DMS 273 treated with DMSO at 0.1 percent for 48 hours (cell line): ENCODE measurements at places on chromosomes 6 and 20.

DNA sequence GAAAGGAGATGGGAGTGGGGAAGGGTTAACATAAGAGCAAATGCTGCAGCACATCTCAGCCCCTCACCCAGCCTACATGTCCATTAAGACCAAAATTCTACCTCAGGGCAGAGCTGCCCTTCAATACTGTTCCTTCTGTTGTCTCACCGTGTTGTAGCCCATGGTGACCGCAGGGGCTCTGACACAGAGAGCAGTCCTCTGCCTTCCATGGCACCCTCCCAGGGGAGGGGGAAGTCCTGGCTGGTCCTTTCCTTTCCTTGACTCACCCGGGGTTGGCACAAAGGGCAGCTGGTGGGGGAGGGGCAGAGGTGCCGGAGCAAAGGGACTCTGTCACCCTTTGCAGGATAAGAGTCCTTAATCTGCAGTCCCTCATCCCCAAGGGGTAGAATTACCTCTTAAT is 15.2 kb downstream of the NKX2-2 start:
- DNase-seq = no peak

DNA sequence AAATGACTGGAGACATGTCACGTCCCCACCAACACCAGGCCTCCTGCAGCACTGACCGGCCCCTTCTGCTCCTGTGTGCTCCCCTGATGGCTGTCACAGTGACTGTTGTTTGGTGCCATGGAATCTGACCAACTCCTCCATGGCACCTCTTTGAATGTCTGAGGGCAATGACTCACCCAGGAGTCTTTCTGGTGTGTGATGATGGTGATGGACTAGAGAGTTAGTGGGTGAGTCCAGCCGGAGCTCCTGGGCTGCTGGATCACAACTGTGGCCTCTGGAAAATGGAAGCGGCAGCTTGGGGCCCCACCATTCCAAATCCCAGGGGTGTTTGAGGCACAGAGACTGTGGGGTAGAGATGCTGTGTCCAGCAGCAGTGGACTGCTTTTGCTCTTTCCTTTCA is 133.3 kb downstream of the TFAP2C start:
- no peak for DNase-seq

DNA sequence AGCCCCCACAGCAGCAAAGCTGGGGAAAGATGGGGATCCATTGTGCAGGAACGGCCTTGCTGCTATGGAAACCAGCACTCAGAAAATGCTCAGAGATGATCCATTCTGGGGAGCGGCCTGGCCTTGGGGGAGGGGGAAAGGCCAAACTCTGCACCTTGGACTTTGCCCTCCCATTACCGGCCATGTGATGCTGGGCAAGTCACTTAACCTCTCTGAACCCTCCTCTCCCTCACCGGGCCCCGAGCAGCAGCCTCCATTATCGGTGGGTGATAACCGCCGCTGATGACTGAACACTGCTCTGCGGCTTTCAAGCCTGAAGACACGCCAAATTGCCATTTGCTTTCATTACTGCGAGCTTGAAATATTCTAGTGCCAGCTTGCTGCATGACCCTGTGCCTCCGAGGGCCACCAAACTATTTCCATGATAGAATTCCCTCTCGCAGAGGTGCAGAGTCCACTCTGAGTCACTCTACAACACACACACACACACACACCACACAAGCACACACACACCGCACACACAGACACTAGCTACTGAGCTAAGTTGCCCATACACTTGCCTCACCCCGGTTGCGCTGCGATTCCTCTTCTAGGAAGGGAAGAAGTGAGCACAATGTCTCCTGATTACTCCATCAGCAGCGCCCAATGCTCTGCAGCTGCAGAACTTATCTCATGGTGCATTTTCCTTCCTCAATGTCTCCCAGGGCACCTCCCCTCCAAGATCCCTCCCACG is 20.6 kb upstream of the SIRPA start:
- no peak for DNase-seq

DNA sequence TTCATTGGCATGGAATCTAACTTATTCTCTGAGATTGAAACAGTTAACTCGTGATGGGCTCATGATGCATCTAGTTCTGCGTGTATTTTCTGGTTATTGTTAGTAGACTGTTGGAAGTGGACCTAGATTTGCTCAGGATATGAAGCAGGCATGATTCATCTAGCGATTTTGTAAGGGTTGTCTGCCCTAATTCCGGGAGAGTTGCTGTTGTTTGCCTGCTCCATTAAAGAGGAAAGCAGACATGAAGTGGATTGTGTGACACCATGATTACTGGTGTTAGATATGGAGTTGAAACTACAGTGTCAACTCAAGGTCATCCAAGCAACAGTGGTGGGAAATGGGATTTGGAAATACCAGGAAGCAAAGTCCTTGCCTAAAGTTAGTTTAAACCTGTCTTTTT is 41.0 kb downstream of the SOX4 start:
- DNase-seq = no peak

DNA sequence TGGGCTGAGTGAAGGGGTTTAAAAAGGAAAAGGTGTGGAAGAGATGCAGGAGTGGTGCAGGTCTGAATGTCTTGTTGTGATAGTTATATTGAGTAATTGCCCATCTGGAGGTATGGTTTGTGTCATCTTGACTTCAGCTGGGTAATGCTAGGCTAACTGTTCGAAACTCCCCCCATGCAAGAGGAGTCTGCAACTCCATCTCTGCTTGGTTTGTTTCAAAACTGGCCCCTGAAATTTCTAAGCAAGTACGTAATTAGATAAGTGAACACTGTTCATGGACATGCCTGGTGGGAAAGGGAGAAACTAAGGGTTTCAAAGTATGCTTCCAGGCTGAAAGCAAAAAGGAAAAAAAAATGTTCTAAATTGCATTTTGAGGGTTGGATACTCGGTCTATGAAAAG is 17.1 kb downstream of the TTK start:
- DNase-seq = no peak

DNA sequence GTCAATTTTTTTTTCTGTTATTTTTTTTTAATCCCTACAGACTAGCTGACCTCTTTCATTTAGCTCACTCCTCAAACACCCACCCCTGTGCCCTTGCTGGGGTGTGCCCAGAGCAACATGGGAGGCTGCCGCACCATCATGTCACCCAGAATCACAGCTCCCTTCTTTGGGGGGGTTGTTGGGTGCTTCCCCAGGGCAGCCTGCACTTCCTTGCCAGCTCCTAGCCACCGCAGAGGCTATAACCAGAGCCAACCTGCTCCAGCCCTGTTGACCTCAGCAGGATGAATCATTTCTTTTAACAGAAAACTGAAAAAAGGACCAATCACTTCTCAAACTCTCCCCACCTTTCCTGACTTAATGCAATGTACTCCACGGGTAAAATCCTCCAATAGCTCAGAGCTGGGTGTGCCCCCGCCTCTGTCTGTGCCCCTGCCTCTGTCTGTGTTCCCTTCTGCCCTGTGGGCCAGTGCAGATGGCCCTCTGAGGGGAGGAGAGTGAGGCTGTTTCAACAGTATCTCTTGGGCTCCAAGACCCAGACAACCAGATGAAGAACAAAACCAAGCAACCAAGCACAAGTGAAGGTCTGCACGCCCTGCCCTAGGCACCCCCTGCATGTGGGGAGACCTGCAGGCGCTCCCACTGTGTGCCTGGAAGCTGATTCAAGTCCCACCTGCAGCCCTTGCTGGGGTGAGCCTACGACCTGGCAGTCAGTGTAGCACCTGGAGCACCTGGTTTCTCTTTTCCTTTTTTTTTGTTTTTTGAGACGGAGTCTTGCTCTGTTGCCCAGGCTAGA is 67.7 kb downstream of the PYGB start:
- DNase-seq = no peak
